Activated T-helper 1 cell treated with anti-CD3 and anti-CD28 coated beads, Interleukin-2, amount 50 U/mL, for 16 hours (primary cell): ENCODE measurements at places on chromosomes 1 and 21.
A peak's percentile ranks its signal among the peaks of the same experiment; 100 is the strongest.

GRCh38 chr1:90989990-90990389 is 31.8 kb downstream of the ZNF644 start:
- DNase-seq, result no peak

DNA sequence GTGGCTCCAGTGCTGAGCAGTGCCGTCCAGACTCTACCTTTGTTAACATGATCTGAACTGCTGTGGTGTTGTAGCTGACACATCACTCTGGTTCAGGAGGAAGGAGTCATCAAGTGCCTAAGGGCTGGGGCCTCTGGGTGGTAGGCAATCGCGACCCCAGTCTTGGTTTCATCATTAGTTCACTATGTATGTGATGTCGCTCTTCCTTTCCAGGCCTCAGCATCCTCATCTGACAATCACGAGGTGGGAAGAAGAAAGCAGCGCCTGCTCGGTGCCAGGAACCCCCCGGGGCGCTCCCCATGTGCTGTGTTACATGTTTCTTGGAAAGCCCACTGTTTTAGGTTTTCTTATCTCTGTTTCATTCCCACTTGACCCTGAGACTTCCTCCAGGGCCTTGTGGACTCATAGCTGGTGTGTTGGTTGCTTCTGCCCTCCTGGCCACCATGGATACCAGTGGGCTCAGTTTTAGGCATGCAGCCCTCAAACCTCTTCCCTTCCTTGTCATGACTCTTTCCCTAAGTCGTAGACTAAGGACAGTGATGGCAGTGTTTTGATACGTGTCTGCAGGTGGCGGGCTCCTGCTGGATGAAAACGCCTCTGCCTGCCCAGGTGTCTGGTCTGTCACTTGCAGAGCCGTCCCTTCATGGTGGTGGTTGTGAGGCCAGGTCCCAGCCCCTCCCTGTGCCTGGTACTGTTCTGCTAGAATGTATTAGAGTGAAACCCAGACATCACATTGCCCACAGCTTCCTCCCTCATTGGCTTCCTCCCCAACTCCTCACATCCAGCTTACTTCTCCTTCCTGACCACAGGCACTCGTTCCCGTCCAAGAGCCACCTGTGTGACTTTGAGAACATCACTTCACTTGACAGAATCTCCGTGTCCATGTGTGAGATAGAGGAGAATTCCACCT is 17.2 kb upstream of the FOXO6 start:
- no peak for DNase-seq

- no peak for DNase-seq
These were observed 91.6 kb downstream of the RGL1 start for GRCh38 chr1:183896466-183897048.

- no peak for DNase-seq
These were observed 94.9 kb downstream of the ZNF644 start for GRCh38 chr1:90926971-90927370.

DNA sequence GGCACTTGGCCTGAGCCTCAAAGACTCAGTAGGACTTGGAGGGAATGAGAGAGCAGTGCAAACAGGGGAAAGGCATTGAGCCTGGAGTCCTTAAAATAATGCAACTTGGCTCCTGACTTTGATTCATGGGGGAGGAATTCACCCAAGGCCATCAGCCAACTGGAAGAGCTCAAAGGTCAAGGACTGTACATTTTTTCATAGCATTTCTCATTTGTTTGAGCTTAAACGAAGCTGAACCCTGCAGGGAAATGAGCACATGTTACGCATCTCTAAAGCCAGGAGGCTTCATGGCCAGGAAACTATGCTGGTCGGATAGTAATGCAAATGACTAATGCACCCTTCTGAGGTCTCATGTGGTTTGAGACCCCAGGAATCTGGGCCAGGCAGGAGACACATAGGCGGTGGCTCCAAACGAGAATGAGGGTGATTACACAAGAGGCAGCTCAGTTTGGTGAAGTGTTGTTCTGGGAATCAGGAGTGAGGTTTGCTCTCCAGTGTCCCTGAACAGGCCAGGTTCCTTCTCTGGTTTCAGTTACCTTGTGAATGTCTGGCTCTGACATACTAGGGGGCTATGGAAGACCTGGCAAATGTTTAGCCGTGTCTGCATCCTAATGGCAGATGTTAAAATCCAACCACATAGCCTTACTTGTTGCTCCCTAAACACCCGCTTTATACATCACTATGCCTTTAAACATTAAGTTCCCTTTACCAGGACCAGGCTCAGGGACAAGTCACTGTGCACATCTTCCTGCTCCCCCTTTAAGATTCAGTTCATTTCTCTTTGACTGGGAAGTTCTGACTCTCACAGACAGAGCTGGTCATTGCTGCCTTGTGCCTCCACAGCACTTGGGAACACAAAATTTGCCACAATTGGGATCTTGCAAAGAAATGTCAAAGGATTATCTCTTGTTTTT is 503.9 kb upstream of the USP24 start:
- no peak for DNase-seq

DNA sequence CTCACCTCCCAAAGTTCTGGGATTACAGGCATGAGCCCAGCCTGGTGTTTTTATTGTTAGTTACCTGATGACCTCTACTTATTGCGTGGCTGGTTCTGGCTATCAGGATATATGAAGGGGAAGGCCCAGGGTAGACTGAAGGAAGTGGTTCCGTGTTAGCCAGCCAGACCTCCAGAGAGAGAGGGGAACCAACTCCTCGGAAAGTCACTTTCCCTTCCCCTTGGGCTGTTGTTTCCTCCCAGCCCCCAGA is 2.5 kb upstream of the RCSD1 start:
- DNase-seq, result no peak

DNA sequence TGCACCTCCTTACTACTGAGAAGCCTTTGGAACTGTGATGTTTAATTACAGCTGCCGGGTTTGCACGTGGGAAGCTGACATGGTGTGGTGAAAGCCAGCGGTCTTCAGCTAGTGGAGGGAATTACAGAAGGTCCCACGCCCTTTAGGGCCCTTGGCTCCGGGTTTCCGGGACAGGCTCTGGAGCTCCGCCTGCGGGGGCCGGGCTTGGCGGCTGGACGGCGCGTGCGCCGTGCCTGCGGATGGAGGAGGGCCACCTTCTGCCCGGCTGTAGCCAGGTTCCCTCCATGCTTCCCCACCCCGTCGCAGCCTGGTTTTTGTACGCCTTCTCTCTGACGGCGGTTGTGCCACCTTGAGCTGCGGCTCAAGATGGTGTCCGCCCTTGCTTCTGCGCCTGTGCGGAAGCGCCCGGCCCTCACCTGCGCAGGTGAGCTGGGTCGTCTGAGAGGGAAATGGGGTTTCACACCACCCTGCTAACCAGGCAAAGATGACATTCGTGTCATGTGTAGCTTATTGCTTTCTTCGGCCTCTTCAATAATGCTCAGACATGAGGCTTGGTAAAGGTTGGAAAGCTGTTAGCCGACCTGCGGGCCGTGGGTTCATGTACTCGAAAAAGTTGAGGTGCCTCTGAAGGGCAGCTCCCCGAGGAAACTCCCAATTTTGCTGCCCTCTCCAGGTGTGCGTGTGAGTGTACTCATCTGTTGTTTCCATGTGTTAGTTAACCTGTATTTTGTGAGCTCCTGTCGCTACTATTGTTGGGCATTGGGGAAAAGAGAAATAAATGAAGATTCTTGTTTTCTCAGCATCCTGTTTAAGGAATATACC is 36.6 kb upstream of the OPRD1 start:
- peak; percentile 47 for DNase-seq

DNA sequence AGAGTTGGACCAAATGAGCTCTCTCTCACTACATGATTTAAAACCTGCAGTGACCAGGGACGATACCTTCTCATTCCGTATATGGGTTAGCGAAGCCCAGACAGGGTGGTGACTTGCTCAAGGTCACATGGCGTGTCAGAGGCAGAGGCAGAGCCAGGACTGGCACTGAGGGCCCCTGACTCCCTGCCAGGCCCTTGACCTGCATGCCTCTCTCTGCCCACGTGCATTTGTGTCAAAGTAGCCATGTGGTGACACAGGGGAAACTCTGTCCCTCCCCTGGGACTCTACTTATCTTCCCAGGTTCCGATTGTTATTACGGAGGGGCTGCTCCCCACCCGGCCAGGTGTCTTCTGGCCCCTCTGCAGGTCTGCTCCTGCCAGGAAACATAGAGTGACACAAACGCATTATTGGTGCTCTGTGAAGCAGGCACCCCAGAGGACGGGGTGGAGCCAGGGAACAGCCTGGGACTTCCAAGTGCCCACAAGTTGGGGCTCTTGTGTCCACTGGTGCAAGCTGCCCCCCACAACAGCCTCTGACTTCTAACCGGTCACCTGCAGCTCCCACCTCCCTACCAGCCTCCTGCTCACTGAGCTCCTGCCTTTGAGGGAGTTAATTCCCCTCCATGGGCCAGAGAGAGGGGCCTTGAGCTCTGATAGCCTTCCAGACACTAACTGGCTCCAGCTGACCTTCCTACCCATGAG is 7.3 kb upstream of the TINAGL1 start:
- DNase-seq, result no peak
